ENCODE measurements at places on chromosomes 13 and 19.

DNA sequence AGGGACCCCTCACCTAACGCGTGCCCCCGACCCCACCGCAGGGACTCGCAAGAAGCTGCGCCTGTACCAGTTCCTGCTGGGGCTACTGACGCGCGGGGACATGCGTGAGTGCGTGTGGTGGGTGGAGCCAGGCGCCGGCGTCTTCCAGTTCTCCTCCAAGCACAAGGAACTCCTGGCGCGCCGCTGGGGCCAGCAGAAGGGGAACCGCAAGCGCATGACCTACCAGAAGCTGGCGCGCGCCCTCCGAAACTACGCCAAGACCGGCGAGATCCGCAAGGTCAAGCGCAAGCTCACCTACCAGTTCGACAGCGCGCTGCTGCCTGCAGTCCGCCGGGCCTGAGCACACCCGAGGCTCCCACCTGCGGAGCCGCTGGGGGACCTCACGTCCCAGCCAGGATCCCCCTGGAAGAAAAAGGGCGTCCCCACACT lies 4.7 kb upstream of the MYBPC2 start:
- DNase-seq = no peak

DNA sequence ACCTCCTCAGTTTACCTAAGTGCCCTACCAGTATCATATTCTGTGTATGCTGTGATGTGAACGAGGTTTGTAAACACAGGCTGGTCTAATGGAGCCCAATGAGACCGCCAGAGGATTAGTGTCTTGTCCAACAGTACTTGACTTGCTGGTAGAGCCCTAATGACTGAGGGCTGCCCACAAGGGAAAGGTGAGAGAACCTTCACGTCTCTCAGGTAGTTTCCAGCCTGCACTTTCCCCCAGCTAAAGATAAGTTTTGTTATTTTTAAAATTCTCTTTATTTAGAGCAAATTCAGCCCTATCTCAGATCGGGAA lies 498 bp upstream of the RBM26 start:
- no peak for DNase-seq

- no peak for DNase-seq
These were observed 140.5 kb downstream of the SLC7A1 start for GRCh38 chr13:29454931-29455481.

DNA sequence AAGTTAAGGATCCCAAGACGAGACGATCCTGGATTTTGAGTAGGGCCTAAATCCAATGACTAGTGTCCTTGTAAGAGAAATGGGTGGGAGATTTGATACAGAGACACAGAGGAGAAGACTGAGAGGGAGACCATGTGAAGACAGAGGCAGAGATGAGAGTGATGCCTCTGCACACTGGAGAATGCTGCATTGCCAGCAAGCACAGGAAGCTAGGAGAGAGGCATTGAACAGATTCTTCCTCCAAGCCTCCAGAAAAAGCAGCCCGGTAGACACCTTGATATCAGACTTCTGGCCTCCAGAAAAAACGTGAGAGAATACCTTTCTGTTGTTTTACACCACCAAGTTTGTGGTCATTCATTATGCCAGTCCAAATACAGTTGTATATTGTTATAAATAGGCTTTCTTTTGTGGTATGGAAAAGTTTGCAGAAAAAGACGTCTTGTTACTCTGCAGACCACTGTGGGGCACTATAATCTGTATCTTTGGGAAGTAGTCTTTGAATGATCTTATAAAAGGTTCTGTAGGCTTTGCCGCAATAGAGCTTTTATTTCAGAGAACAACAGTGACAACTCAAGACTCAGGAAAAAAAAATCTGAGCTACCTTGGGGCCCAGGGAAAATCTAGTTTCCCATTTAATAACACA lies 17.9 kb upstream of the RFC3 start:
- no peak for DNase-seq
